ENCODE measurements at places on chromosomes 2 and 18. TPM values are rescaled to one million over a fixed set of nuclear protein-coding genes. Genes with fewer than 3 reads are reported as not detected.

Gene CFAP65
- not detected for total RNA-seq

Gene MAP2
- 0.47 TPM for total RNA-seq

DNA sequence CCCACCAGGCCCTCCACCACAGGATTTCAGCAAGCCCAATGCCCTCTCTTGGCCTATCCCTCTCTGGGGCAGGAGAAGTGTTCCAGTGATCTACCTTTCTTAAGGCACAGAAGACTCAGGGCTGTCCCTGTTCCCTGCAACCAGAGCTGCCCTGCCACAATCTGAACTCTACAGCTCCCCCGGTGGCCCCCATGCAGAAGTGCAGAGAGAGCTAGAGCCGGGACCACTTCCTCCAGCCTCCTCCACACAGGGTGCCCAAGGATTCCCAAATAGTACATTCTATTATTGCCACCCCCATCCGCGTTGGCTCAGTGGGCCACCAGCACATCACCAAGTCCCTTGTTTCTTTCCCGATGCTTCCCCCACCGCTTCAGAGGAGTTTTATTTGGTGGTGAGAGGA lies 114.8 kb upstream of the PTPRM start:
- no peaks in the 10 kb centered on the region for H3K4me1 ChIP-seq
- H3K27ac ChIP-seq, result no peak overlapping the region
- no peak overlapping the region for H3K4me3 ChIP-seq
- H3K36me3 ChIP-seq, result no peaks in the 10 kb centered on the region

- no peak overlapping the region for H3K4me3 ChIP-seq
- DNase-seq, result no peak
- no peak overlapping the region for H3K27ac ChIP-seq
- H3K4me1 ChIP-seq, result no peaks in the 10 kb centered on the region
- H3K36me3 ChIP-seq, result no peaks in the 10 kb centered on the region
- H3K27me3 ChIP-seq, result no peaks in the 10 kb centered on the region
Observed at GRCh38 chr2:25088817-25089516, 47.1 kb downstream of the EFR3B start.

All from naive thymus-derived CD8-positive, alpha-beta T cell (primary cell).